H1 (cell line): ENCODE measurements at places on chromosomes 16 and 17.
A peak's percentile ranks its signal among the peaks of the same experiment; 100 is the strongest.

DNA sequence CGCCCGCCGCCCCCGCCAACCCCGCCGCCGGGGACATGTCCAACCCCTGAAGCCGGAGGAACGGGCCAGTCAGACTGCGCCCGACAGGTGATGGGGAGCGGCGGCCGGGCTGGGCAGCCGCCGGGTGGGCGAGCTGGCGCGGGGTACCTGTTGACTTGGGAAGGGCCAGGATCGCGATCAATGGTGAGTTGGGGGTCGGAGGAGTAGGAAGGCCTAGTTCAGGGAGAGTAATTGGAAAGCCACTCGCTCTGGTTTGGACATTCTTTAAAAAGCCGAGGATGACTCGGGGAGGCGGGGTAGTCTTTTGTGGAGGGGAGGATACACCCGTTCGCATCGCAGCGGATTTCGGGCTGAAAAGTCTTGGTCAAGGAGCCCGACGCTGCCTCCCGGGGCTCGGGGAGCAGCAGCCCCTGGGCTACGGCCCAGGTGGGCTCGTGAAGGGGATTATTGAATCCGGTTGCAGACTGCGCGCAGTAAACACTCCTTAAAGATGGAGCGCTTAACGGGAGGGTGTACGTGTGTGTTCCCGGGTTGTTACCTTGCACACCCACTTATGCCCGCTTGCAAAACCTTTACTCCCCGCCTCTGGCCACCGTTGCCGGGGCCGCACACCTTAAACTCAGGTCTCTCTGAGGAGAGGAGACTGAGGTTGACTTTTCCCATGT is 123.8 kb downstream of the GOSR1 start:
- H3K27ac ChIP-seq = no peak overlapping the region
- no peak for DNase-seq
- H3K27me3 ChIP-seq = no peaks in the 10 kb centered on the region
- no peaks in the 10 kb centered on the region for H3K36me3 ChIP-seq
- peaks cover 2% of the 10 kb centered on the region for H3K4me1 ChIP-seq

DNA sequence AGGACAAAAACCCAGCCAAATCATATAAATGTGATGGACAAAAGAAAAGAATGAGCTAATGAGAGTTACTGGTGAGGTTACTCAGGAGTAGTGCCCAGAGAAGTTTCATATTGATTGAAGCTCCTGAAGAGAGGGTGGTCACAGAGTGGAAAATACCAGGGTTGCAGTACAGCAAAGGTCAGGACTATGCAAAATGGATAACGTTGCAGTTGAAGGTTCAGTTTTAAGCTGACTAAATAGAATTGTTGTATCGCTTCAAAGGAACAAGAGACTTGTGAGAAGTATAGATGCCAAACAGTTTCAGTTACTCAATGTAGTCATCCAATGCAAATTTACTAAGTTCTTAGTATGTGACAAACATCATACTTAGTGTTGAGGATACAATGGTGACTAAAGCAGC is 47.1 kb downstream of the ABCA8 start:
- no peaks in the 10 kb centered on the region for H3K36me3 ChIP-seq
- H3K27me3 ChIP-seq = no peaks in the 10 kb centered on the region
- no peaks in the 10 kb centered on the region for H3K4me1 ChIP-seq
- no peak overlapping the region for H3K4me3 ChIP-seq

GRCh38 chr16:68900009-68900408 is 56.7 kb downstream of the TANGO6 start:
- no peaks in the 10 kb centered on the region for H3K27me3 ChIP-seq
- H3K27ac ChIP-seq = no peak overlapping the region
- H3K4me1 ChIP-seq = no peaks in the 10 kb centered on the region
- DNase-seq = no peak
- H3K4me3 ChIP-seq = no peak overlapping the region
- no peaks in the 10 kb centered on the region for H3K36me3 ChIP-seq

GRCh38 chr17:61007980-61008379 is 330.3 kb downstream of the BCAS3 start:
- H3K36me3 ChIP-seq = no peaks in the 10 kb centered on the region
- H3K27me3 ChIP-seq = no peaks in the 10 kb centered on the region
- no peaks in the 10 kb centered on the region for H3K4me1 ChIP-seq
- no peak for DNase-seq
- no peak overlapping the region for H3K4me3 ChIP-seq
- no peak overlapping the region for H3K27ac ChIP-seq

DNA sequence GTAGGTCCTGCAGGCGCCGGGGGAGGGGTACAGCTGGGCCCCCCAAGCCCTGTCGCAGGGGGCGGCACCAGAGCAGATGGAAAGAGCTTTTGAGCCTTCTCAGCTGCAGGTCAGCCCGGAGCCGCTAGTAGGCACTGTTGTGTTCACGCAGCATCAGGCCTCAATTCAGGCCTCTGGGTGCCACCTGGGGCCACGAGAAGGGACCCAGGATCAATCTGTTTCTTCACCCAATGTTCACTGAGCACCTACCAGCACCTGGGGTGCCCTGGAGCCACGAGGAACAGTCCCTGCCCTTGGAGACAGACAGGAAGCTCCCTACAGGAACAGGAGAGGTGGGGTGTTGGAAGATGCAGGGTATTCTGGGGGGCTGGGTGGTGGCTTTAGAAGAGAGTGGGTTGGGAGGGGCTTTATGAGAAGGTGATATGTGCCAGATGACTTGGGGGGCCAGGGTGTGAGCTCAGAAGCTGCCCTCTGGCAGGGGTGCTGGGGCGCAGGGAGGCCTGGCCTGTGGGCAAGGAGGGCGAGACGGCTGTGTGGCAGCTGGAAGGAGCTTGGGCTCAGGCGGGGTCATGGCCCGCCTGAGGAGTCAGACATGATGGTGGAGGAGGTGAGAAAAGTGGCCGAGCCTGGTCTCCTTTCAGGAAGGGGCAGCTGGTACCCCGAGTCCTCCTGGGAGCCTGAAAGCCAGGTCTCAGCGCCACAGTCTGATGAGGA is 121.9 kb upstream of the GSE1 start:
- no peak overlapping the region for H3K4me3 ChIP-seq
- H3K36me3 ChIP-seq = no peaks in the 10 kb centered on the region
- no peak overlapping the region for H3K27ac ChIP-seq
- no peaks in the 10 kb centered on the region for H3K27me3 ChIP-seq
- DNase-seq = no peak

GRCh38 chr17:65799454-65799853 is 238.0 kb upstream of the AXIN2 start:
- no peaks in the 10 kb centered on the region for H3K27me3 ChIP-seq
- no peaks in the 10 kb centered on the region for H3K4me1 ChIP-seq
- no peaks in the 10 kb centered on the region for H3K36me3 ChIP-seq
- no peak overlapping the region for H3K4me3 ChIP-seq

DNA sequence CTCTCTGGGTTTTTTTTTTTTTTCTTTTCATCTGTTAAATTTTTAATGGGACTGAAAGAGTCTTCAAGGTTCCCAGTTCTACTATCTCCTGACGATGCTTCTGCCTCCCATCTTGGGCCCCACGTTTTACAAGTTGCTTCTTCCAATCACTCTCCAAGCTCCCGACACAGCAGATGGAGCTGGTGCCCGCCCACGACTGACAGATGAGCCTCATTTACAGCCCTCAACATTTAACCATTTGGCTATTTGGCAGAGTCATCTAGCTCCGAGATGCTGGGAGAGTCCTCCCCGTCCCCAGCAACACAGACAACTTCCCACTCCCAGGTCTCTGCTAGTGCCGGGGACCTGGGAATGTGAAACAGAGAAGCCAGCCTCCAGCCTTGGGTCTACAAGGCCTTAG is 276.9 kb downstream of the SHISA9 start:
- no peak for DNase-seq
- no peak overlapping the region for H3K4me3 ChIP-seq
- no peaks in the 10 kb centered on the region for H3K36me3 ChIP-seq

GRCh38 chr17:28511858-28512461 is 5.8 kb downstream of the FOXN1 start:
- H3K27me3 ChIP-seq = peaks cover 5% of the 10 kb centered on the region
- no peaks in the 10 kb centered on the region for H3K36me3 ChIP-seq
- H3K4me3 ChIP-seq = no peak overlapping the region
- H3K27ac ChIP-seq = no peak overlapping the region

DNA sequence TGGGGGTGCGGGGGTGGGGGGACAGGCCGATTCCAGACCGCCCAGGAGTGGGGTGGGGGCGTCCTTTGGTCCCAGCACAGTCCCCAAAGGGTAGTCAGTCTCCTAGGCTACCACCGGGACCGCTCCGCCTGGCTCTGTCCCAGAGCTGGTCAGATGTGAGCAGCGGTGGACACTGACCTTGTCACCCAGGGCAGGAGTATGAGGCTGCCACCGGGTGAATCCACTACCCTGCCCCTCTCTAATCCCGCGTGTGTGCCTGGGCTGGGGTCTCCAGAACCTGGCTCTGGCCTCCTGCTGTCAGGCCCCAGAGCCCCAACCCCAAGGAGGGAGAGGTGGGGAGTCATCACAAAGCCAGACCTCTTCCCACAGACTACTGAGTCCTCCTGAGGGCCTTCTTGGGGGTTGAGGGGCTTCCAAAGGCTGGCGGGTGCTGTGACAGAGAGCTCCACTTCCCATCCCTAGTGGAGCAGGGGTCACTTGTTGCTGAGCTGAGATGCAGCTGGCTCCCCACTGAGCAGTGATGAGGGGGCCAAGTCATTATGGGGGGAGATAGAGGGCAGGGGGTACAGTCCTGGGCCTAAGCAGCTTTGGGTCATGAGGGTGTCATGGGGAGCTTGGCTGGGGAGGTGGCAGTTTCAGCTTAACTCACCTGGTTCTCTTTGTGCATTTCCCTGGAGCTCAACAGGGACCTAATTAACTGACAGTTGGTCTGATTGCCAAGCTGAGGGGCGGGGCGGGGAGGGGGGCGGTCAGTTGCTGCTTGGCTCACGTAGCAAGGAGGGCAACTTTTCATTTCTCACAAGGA is 1.2 kb downstream of the PPP1R1B start:
- peak overlapping the region; percentile 64; the same call in 1 of the 2 replicates for H3K4me3 ChIP-seq
- DNase-seq = no peak
- H3K4me1 ChIP-seq = peaks cover 8% of the 10 kb centered on the region
- H3K27ac ChIP-seq = no peak overlapping the region
- H3K27me3 ChIP-seq = peaks cover 2% of the 10 kb centered on the region

DNA sequence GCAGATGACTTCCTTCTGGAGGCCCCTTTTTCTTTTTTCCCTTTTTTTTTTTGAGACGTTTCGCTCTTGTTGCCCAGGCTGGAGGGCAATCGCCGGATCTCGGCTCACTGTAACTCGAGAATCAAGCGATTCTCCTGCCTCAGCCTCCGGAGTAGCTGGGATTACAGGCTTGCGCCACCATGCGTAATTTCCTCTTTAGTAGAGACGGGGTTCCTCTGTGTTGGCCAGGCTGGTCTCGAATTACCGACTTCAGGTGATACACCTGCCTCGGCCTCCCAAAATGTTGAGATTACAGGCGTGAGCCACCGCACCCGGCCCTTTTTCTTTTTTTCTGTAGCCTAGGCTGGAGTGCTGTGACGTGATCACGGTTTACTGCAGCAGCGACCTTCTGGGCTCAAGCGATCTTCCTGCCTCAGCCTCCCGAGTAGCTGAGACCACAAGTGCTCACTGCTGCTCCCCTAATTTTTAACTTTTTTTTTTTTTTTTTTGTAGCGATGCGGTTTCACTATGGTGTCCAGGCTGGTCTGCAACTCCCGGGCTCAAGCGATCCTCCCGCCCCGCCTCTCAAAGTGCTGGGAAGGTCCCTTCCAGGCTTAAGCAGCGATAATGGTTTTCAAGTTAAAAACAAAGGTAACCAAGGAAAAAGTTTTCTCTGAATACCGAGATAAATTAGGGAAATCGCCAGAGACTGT is 956 bp upstream of the IST1 start:
- H3K4me1 ChIP-seq = peaks cover 4% of the 10 kb centered on the region
- peak; percentile 39 for DNase-seq
- no peaks in the 10 kb centered on the region for H3K36me3 ChIP-seq
